Astrocyte of the cerebellum (primary cell): ENCODE measurements at places on chromosomes 1 and 21.

DNA sequence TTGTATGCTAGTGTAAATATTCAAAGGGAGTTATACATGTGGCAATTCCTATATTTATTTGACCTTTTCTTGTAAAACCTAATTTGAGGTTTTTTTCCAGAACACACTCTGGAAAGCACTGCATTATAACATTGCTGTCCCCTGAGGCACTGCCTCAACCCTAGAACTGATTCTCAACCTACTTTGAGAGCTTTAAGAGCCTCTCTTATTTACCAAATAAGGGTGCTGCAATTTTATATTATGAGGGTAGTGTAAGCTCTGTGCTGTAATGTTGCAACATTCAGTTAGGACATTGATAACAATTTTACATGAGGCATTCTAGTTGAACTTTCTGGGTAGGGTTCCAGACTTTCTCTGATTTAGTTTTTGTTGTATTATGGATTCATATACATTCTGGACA is 302.2 kb upstream of the DEPDC1 start:
- no peak for DNase-seq

- no peak for DNase-seq
Measured at GRCh38 chr1:230320804-230321203, 105.3 kb downstream of the PGBD5 start.

GRCh38 chr1:78516716-78517115 is 25.9 kb downstream of the PTGFR start:
- no peak for DNase-seq

- no peak for DNase-seq
Measured at GRCh38 chr1:167934426-167935215, 1.9 kb upstream of the DCAF6 start.

GRCh38 chr1:179202161-179202560 is 27.3 kb downstream of the ABL2 start:
- DNase-seq, result no peak

DNA sequence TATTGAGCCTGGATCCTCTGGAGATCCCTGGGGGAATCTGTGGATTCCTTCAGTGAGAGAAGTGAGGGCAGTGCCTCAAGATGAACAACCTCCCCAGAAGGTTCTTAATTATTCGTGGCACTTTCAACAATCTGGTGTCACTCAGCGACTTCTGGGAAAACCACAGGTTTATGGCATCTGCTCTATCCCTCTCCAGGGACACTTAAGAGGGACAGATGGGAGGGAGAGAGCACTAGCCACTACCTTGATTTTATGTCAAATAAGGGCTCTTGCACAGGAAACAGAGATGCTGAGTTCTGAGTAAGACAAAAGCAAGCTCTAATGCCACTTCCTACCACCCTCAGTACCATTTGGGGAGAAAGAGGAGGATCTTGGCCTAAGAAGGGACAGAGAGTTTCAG is 21.2 kb upstream of the CHI3L1 start:
- DNase-seq, result no peak

GRCh38 chr21:31900121-31900895 is 27.5 kb downstream of the HUNK start:
- no peak for DNase-seq

- no peak for DNase-seq
Measured at GRCh38 chr1:37660664-37661063, 26.0 kb upstream of the RSPO1 start.

GRCh38 chr1:165877940-165878556 is 50.6 kb downstream of the UCK2 start:
- no peak for DNase-seq

DNA sequence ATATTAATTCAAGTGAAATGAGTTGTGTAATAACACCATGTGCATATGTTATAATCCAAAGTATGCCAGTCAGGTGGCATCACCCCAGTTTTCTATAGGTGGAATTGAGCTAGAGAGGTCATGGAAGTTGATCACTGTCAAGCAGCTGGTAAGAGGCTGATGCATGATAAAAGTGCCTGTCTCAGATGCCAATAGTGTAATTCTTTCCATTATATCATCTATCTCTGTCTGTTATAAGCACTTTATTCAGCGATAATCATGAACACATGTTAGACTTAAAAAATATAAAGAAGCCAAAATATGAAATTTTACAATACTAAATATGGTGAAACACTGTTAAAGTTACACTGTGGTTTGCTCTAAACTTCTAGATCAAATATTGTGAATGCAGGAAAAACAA is 156.6 kb downstream of the DNM3 start:
- DNase-seq, result no peak

- no peak for DNase-seq
Measured at GRCh38 chr1:192762265-192762664, 46.6 kb upstream of the RGS2 start.

- no peak for DNase-seq
Measured at GRCh38 chr1:59409986-59410385, 113.1 kb downstream of the FGGY start.

DNA sequence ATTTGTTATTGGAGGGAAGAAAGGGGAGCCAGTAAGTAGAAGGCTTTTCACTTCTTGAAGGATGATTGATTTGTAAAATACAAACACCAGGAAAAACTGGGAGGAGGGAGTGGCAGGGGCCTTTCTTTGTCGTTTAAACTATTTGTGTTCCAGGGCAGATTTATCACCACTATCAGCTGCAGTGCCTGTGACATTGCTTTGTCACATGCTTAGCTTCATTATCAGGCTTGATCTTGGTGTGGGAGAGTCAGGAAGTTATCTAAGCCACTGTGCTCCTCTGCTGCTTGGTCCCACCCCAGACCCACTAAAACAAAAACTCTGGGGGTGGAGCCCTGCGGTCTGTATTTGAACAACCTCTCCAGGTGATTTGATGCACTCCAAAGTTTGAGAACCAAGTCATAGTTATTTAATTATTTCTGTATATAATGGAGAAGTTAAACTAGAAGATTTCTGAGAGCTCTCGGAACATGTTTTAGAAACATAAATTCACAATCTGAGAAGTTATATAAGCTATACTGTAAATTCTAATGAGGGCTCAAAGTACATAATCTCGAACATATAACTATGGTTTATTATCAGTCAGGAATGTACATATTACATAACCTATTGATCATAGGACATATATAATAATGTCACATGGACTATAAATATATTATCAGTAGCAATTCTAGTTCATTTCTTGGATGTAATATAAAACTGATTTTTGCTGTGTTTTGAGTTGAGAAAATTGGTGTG is 87.9 kb downstream of the CDC14A start:
- DNase-seq, result no peak

- DNase-seq, result no peak
Measured at GRCh38 chr1:212612041-212612961, 3.7 kb downstream of the ATF3 start.

- DNase-seq, result no peak
Measured at GRCh38 chr1:177786176-177786745, 183.6 kb downstream of the SEC16B start.

GRCh38 chr1:192513697-192514096 is 61.9 kb upstream of the RGS1 start:
- no peak for DNase-seq

- peak; percentile 99 for DNase-seq
Measured at GRCh38 chr21:46060596-46061061, 37.3 kb upstream of the COL6A2 start.

- no peak for DNase-seq
Measured at GRCh38 chr1:4970532-4970931, 316.1 kb downstream of the AJAP1 start.
